NCI-H1105 (cell line): ENCODE measurements at places on chromosomes 6 and 20.

- DNase-seq = no peak
These were observed 185.8 kb upstream of the MAN1A1 start for GRCh38 chr6:119535332-119535731.

DNA sequence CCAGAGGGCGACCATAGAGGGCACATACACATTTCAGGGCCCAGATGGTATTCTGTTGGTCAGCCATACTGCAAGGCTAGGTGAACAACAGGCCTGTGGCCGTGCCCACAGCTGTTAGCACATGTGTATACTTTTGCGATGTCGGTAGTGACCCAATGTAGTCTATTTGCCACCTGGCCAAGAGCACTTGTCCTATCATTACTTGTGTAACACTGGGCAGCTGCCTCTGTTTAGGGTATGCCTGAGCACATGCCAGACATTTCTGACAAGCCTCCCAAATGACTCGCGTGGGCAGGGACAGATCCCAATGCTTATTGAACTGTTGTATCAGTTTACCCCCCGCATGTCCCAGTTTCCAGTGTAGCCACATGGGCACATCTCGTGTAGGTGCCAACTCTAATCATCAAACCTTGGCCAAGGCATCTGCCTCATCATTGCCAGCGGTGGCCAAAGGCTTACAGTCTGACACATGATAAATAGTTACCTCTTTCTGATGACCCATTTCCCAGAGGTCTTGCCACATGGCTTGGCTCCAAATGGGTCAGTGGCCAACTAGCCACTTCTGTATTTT lies 74.4 kb upstream of the FBXL4 start:
- DNase-seq = no peak

DNA sequence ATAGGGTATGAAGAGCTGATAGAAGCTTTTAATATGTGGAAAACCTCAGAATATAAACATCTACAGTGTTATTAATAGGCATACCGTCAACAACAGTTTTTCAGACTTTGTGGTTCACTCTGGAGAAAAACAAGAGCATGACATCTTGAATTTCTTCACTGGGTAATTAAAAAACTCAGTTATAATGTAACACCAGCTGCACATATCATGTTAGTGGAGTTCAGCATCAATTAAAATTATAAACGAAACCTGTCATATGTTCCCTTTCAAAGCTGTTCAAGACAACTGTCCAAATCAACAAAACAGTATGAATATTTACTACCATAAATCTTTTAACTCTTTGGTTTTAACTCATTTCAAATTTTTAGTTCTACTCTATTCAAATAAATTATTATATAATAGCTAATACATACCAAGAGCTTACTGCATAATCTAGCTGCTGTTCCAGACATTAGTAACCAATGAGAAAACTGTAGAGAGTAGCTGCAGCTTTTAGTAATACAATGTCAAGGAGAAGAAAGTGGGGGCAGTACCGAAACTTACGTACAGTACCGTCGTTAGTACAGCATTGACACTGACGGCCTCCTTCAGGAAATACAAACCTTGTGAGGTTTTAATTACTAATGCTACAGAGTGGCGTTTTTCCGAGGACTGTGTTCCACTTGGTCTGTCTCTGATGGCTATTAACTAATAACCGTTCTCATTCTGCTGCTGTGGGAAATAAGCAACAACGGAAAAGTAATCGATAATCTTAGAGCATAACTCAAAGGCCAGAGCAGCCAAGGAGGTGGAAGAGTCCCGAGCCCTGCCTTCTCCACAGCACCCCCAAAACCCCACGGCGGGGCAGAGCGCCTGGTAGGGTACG lies 532 bp upstream of the PM20D2 start:
- peak; percentile 47 for DNase-seq

GRCh38 chr6:27507041-27507956 lies 34.4 kb upstream of the ZNF184 start:
- no peak for DNase-seq

GRCh38 chr20:58044286-58044685 lies 184.2 kb downstream of the ANKRD60 start:
- no peak for DNase-seq

GRCh38 chr6:168765752-168766151 lies 324.8 kb downstream of the SMOC2 start:
- DNase-seq = no peak

DNA sequence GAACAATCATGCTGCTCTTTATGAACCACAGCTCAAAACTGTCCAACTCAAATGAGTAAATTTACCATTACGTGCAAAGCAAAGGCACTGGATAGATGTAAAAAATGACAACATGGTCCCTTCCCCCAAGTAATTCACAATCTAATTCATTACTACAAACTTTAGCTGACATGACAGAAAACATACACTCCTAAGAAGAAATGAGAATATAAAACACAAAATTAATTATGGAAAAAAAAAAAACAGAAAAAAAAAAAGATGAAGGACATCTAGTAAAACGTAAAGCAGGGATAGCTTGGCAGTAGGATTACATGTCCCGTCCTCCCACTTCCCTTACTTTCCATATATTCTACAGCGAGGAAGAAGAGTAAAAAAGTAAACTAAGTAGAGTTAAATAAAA lies 5.7 kb downstream of the TUBE1 start:
- no peak for DNase-seq

DNA sequence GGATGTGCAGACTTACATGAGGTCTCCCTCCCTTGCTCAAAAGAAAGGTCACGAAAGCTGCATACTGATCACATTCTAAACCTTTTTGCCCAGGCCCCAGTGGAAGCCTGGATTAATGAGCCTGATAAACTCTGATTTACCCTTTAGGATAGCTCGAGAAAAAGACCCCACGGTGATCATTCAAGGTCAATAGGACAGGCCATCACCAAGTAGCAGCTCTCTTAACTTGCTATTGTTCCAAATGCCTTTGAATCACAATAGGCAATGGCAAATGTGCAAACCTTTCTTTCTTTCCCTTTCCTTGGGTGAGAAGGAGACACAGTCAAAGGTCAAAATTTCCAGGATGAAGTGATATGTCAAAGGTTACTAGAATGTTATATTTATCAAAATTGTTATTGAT lies 327.3 kb downstream of the HDGFL1 start:
- DNase-seq = no peak

DNA sequence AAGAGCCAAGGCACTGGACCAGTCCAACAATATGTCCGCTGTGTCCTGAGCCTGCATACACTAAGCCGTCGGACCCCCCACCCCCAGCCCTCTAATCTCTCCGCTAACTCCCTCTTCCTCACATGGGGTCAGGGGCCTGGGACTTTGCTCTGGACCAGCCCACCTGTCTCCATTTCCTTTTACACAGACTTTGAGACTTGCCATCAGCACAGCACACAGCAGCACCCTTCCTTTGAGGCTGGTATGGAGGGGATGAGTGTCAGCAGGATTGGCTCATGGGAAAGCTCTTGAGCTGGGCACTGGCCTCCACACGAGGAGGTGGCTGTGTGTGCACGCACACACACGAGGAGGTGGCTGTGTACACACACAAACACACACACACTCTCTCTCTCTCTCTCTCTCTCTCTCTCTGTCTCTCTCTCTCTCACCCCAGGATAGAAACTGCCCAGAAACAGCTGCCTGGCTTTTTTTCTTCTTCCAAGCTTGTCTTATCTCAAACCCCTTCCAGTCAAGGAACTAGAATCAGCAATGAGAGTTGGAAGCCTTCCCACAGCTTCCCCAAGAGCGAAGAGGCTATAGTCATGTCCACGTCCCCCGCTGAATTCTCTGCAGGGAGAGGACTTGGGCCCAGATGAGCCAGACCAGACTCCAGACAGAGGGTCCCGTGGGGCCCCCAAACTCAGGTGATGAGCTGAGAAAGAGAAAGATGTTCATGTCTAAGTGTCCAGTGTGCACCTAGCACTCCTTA lies 18.6 kb downstream of the SLC9A8 start:
- no peak for DNase-seq

GRCh38 chr20:44413575-44414345 lies 58.3 kb downstream of the HNF4A start:
- DNase-seq = no peak

DNA sequence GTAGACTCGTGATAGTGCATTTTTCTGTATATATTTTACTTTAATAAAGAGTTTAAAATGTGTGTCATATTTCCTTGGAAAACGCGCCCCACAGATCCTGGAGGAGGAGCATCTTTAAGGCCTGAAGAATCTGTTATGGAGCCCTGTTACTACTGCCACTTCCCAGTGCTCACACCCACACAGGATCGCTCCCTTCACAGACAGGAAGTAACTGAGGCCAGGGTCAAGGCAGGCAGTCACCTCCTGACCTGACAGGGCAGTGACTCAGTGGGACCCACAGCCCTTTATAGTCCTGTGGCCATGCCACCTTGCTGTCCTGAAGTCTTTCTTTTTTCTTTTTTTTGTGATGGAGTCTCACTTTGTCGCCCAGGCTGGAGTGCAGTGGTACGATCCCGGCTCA lies 9.0 kb downstream of the RRBP1 start:
- DNase-seq = no peak

DNA sequence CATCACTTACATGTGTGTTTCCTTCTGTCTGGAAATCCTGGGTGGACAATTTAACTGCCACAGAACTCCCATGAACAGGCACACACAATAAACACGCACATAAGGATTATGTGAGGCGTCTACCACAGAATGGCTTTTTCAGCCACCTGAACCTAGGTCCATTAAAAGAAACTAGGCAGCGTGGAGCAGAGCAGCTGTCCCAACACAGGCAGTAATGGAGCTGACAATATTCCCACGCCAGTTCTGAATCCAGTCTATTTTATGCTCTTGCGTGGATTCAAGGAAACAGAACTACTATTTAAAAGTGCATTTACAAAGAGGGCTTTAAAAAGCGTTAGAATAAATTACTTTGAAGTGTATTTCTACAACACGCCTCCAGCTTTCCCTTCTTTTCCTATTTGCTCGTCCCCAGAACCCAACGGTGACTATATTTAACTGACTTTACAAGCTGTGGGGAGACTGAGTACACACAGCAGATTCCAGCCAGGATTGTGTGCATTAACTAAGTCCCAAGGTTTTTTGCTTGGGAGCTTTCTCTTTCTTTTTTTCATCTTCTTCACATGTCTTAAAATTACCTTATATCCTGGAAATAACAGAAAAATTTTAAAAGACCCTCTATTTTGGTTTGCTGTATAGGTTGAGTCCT lies 95.9 kb downstream of the GMDS start:
- DNase-seq = no peak

GRCh38 chr6:30800871-30801270 lies 56.5 kb upstream of the IER3 start:
- no peak for DNase-seq

DNA sequence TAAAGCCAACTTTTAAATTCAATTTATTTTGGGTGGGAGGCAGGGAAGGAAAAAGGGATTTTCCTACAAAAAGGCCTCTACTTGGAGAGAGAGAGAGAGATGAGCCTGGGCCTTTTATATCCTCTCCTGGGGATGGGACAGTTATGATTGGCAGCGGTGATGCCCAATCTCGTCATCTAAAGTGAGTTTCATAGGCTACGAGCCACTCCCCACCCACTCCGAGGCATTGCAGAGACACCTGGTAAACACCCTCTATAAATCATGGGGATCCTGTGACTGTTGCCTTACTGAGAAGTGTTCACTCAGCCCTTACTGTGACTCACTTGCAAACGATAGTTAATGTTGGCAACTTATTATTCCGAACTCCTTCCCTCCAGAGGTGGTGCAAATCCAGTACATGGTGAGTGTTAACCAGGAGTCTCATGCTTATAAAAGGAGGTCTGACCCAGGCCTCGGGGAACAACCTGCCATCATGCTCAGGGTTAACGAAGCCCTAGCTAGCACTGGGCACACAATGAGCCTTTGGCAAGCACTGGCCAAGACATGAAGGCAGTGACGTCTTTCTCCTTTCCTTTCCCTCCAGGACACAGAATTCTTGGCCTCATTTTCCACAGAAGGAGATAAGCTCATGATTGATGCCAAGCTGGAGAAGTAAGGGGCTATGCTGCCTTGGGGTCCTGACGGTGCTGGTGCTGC lies 20.5 kb downstream of the BPIFB4 start:
- no peak for DNase-seq

DNA sequence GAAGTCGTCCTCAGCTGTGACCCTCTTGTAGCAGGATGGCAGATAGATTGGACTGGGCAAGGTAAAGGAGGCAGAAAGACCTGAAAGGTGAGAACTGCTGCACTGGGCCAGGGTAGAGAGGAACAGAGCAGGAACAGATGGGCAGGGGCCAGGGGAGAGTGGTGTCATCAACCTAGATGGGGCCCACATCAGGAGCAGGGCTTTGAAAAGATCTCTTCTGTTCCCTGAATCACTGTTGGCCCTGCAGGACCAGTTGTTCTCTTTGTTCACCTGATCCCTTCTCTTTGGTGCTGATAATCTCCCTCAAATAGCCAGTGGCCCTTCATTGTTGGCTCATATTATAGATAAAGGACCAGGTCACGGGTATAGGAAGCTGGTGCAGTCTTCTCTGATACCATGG lies 59.9 kb downstream of the DTD1 start:
- DNase-seq = no peak

- DNase-seq = no peak
These were observed 330.5 kb downstream of the TFAP2A start for GRCh38 chr6:10084111-10084986.

GRCh38 chr6:158499601-158500000 lies 60.3 kb upstream of the TMEM181 start:
- DNase-seq = no peak

- DNase-seq = no peak
These were observed 11.8 kb downstream of the CLVS2 start for GRCh38 chr6:123007885-123008284.

DNA sequence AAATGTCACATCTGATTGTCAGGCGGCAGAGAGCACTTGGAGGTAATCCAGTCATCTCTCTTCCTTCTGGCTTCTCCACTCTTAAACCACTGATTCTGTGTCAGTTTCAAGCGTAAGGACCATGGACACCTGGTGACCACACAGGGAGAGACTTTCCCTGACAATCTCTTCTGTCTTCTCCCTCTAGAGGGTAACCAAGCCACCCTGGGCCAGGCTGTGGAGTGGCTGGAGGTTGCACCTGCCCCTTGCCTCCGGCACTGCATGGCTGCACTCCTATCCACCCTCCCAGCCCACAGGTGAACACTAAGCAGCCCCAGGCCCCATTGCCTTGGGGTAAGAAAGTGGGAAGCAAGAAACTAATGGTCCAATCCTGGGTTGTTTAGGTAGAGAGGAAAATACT lies 78.7 kb downstream of the BFSP1 start:
- no peak for DNase-seq

DNA sequence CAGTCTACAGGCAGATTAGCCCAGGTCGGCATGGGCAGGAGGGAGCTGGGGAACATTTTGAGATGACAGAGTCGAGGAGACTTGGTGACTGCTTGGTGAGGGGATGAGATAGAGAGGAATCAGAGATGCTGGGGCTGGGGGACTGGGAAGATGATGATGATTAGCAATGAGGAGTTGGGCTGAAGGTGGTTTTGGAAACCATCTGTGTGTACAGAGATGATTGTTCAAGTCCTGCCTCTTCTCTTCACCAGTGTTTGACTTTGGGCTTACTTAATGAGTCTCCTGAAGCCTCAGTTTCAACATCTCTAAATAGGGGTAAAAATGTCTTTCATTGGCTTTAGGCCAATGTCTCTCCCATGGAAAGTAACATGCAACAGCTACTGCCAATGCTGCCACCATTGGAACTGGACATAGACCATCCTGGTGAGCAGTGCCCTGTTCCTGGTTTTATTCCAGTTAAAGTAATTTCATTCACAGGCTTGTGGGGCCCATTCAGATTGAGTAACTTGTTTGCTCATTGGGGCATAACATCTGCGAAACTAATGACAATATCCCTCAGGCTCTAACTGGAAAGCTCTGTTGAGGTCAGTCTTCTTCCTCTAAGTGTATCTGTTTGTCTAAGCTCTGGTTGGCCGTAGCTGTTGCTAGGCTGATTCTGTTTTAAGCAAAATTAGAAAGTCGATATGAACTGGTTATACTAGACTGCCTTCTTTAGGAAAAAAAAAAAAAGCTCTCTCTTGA lies 99.1 kb downstream of the ARMC2 start:
- DNase-seq = no peak

GRCh38 chr20:10972219-10972860 lies 298.5 kb upstream of the JAG1 start:
- no peak for DNase-seq
